Activated naive CD8-positive, alpha-beta T cell treated with anti-CD3 and anti-CD28 coated beads for 36 hours (primary cell): ENCODE measurements at places on chromosomes 7 and 10. TPM values are rescaled to one million over a fixed set of nuclear protein-coding genes. Genes with fewer than 3 reads are reported as not detected.

The MYO1G gene
- 306 TPM for total RNA-seq

DNA sequence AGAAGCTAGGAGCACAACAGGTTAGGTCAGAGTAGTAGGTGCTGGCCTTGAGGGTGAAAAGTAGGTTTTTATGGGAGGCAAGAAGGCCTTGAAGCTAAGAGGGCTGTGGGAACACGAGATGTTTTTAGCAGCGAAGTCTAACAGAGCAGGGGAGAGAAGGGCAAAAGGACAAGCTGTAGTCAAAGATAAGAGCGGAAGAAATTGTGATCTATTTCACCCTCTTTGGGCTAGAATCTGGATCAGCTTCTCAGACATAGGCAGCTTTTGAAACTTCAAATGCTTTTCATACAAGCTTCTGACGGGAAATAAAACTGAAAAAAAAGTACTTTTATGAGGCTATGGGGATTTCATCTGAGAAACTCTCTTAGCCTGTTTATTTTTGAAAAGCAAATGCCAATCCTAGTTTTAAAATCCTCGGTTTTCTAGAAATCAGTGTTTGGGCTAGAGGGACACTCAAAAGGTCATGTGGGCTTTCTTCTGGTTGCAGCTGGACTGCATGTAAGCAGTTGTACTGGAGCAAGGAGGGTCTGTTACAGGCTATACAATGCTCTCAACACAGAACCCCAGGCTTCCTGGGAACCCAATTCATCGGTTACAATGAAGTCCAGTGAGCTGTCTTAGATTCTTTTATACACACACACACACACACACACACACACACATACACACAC is 83.6 kb downstream of the RNF216 start:
- peaks cover 52% of the 10 kb centered on the region for H3K36me3 ChIP-seq
- no peaks in the 10 kb centered on the region for H3K27me3 ChIP-seq
- peak overlapping the region; percentile 95 for H3K27ac ChIP-seq
- H3K4me1 ChIP-seq, result peaks cover 95% of the 10 kb centered on the region

- no peaks in the 10 kb centered on the region for H3K27me3 ChIP-seq
- peaks cover 53% of the 10 kb centered on the region for H3K36me3 ChIP-seq
- DNase-seq, result no peak
- peaks cover 59% of the 10 kb centered on the region for H3K4me1 ChIP-seq
Observed at GRCh38 chr7:76340617-76341131, 18.1 kb downstream of the YWHAG start.

The POLR2J3 gene
- total RNA-seq, result 19.7 TPM

DNA sequence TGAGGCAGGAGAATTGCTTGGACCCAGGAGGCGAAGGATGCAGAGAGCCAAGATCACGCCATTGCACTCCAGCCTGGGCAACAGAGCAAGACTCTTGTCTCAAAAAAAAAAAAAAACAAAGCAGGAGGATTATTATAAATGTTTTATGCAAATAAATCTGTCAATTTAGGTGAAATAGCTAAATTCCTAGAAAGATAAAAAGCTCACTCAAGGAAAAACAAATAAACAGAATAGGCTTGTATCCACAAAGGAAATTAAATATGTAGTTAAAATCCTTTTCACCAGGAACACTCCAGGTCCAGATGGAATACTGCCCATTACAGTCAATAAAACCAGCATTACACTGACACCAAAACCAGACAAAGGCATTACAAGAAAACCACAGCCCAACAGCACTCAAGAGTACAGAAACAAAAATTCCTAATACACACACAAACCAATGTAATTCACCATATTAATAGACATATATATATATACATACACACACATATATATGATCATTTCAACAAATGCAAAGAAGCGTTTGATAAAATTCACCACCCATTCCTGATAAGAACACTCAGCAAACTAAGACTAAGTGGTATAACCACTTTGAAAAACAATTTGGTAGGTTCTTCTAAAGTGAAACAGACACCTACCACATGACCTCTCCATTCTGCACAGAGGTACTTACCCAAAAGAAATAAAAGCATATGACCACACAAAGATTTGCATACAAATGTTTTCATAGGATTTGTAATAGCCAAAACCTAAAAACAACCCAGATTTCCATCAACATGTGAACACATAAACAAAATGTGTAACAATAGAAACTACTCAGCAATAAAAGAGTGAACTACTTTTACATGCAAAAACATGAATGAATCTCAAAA is 38.8 kb downstream of the ABI1 start:
- no peak overlapping the region for H3K4me3 ChIP-seq
- H3K4me1 ChIP-seq, result peaks cover 49% of the 10 kb centered on the region
- peaks cover 49% of the 10 kb centered on the region for H3K36me3 ChIP-seq
- no peak overlapping the region for H3K27ac ChIP-seq
- H3K27me3 ChIP-seq, result no peaks in the 10 kb centered on the region

The LIPJ gene
- total RNA-seq, result not detected

- H3K4me1 ChIP-seq, result peaks cover 40% of the 10 kb centered on the region
- H3K27ac ChIP-seq, result peak overlapping the region; percentile 59
- H3K27me3 ChIP-seq, result no peaks in the 10 kb centered on the region
- no peak for DNase-seq
Observed at GRCh38 chr7:23347682-23348180, 48.6 kb downstream of the MALSU1 start.

DNA sequence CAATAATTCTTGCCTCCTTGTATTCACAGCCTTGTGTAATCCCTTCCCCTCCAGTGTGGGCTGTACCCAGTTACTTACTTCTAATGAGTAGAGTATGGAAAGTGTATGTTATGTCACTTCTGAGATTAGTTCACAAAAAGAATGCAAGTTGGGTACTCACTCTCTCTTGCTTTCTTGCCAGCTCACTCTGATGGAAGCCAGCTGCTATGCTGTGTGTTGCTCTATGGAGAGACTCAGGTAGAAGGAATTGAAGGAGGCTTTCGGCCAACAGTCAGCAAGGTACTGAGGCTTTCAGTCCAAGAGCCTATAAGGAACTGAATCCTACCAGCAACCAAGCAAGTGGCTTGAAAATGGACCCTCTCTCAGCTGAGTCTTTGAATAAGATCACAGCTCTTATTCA is 9.7 kb upstream of the BICC1 start:
- DNase-seq, result no peak
- no peaks in the 10 kb centered on the region for H3K4me1 ChIP-seq
- no peaks in the 10 kb centered on the region for H3K36me3 ChIP-seq
- H3K27ac ChIP-seq, result no peak overlapping the region
- H3K27me3 ChIP-seq, result peaks cover 19% of the 10 kb centered on the region

DNA sequence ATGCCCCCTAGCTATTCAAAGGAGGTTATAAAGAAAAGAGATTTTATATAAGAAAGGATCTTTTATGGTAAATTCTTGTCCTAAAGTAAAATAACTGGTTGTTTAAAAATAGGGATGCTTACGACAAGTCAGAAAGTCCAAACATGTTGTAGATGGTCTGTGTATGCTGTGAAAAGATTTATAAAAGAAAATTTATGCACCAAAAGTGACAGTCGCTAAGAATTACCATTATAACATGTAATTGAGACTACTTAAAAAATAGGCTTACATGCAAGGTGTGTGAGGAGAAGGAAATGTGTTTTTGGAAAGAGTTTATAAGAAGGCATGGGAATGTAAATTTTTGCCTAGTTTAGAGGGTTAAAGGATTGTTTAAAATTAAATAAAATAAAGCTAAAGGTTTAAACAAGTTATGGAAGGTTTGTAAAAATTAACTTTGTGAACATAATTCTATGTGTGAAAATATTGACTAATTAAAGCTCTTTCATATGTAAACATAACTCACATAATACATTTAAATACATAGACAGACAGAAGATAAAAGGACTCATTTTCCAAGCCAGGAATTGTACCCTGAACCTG is 118.5 kb downstream of the LYZL1 start:
- no peak for DNase-seq
- H3K4me3 ChIP-seq, result no peak overlapping the region
- no peak overlapping the region for H3K27ac ChIP-seq
- peaks cover 1% of the 10 kb centered on the region for H3K36me3 ChIP-seq
- no peaks in the 10 kb centered on the region for H3K27me3 ChIP-seq

- peaks cover 16% of the 10 kb centered on the region for H3K36me3 ChIP-seq
- H3K4me1 ChIP-seq, result peaks cover 32% of the 10 kb centered on the region
- H3K4me3 ChIP-seq, result peak overlapping the region; percentile 95
- DNase-seq, result peak; percentile 56
- no peaks in the 10 kb centered on the region for H3K27me3 ChIP-seq
Observed at GRCh38 chr7:4682621-4683042, 537 bp downstream of the FOXK1 start.

The ITPRID1 gene
- not detected for total RNA-seq

The WDFY4 gene
- total RNA-seq, result 0.93 TPM

- no peak overlapping the region for H3K27ac ChIP-seq
- H3K4me1 ChIP-seq, result peaks cover 37% of the 10 kb centered on the region
- H3K27me3 ChIP-seq, result peaks cover 3% of the 10 kb centered on the region
- H3K4me3 ChIP-seq, result no peak overlapping the region
Observed at GRCh38 chr10:92845921-92846320, 2.4 kb upstream of the EXOC6 start.

- H3K36me3 ChIP-seq, result no peaks in the 10 kb centered on the region
- DNase-seq, result peak; percentile 67
- H3K27ac ChIP-seq, result no peak within 1 kb of the TSS
- H3K27me3 ChIP-seq, result peaks cover 81% of the 10 kb centered on the region
- peaks cover 4% of the 10 kb centered on the region for H3K4me1 ChIP-seq
Observed at GRCh38 chr10:59709395-59710125, at the start of gene SLC16A9. TSS of gene SLC16A9 (minus strand) at chr10:59709850. CDS start at chr10:59684291, 25,559 bp downstream.

The TMEM229A gene
- total RNA-seq, result not detected

The USP6NL gene
- total RNA-seq, result 5.5 TPM
